ENCODE measurements at places on chromosomes 5 and 9.
A peak's percentile ranks its signal among the peaks of the same experiment; 100 is the strongest.

DNA sequence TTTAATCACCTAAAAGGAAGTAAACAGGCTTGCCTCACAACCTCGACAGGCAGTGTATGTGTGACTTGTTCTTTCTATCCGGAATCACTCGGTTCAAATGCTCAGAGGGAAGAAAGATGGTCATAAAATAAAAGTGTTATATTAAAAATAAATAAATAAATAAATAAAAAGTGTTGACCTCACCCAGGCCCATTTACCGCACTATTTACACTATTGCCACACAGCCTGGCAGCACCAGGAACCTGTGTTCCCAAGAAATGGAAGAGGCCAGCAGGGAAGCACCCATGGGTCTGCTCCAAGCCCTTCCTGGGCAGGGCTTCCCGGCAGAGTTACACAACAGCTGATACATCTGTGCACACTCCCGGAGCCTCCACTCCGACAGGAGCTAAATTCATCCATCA, 127.9 kb downstream of the EFNA5 start:
- no peak for DNase-seq

- no peak for DNase-seq
Observed at GRCh38 chr5:21164425-21164824, 1176.4 kb upstream of the CDH18 start.

DNA sequence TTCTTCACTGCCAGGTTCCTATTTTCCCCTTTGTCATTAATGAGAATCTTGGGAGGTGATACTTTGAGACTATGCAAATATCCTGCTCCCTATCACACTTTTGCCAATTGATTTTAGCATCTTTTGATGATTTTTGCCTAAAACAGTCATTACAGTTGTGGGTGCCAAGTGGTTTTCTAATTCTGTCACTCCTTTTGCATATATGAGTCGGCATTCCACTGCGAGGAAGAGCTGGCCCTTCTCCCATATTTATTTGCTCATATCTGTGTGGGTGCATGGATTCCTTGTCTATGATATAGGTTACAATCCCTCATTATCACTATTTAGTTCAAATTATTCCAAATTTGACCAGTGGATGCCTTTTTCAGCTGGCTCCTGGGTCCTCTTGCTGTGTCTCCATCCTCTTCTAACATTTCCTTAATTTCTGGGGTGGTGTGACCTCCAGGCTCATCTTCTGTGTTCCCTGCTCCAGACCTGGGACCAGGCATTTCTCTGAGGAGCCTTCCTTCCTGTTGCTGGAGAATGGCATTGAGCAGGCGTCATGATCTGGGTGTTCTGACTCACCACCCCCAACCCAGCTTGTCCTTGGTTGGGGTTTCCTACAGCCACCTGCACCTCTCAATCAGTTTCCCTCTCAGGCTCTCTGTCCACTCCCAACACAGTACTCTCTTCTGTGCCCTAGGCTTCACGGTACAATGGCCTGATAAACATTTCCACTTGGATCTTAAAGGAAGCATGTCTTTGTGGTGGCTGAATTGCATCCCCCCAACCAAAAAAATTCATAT, 106.7 kb downstream of the NXNL2 start:
- DNase-seq, result no peak

- DNase-seq, result no peak
Observed at GRCh38 chr9:38145526-38146053, 76.6 kb upstream of the SHB start.

DNA sequence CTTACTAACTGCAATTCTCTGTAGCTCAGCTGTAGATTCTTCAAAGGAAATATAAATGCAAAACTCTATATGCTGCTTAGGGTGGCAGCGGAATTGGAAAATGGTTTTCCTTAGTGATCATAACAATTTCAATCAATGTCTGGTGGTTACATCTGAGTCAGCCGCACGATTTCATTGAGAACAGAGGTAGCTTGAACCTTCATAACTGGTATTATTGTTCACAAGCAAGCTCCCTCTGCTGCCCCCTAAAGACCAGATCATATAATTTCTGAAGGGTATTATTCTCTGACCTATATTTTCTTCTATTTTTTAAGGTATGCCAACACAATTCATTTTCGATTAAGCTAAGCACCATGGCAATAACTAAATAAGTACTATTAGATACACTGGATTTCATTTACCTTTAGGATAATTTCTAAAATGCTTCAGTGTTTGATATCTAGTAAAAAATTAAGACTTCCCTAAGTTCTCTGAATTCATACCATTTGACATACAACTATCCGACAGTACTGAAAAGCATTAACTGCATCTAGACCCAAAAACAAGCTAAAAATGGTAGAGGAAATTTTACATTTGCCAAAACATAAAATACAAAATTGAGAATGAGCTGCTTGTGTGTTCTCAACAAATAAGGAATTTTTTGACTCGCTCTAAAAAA, 181.1 kb upstream of the SPEF2 start:
- no peak for DNase-seq

GRCh38 chr9:75956161-75956560, 65.7 kb downstream of the PCSK5 start:
- no peak for DNase-seq

DNA sequence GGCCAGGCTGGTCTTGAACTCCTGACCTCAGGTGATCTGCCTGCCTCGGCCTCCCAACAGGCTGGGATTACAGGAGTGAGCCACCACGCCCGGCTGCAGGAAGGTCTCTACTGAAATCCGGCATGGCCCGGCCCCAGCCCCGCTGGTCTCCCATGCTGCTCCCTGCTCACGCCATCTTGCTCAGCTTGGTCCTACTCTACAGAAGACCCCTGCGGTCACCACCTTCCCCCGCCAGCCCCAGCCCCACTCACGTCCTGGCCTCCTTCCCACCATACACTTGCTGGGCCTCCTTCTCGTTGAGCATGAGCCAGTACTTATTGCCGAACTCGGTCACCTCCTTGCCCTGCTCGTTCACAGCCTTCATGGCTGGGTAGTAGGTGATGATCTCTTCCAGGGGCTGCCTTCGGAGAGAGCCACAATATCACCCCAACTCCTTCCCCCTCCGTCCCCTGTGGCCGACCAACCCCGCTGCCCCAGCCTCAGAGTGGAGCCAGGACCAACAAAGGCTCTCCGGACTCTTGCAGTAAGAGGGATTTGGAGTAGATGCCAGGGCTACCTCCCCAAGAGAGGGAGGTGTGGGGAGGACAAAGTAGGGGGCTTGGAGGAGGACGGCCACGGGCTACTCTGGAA, 4.0 kb downstream of the PTGES2 start:
- no peak for DNase-seq

GRCh38 chr5:135543001-135543484, 7.3 kb upstream of the NEUROG1 start:
- no peak for DNase-seq

DNA sequence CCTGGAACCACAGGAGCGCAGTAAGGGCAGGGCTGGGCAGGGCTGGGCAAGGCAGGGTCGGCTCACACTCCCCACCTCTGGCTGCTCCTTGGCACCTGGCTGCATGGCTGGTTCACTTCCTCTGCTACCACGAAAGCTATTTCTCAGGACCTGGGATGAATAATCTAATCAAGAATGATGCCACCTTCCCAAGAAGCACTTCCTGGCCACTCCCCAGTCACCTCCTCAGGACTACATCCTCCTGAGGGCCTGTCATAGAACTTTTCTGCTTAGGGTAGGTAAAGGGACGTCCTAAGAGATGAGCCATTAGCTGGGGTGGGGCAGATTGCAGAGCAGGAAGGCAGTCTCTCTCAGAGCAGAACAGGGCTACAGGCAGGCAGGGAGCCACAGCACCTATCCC, 288.2 kb upstream of the MAP3K1 start:
- DNase-seq, result no peak

- DNase-seq, result no peak
Observed at GRCh38 chr5:38800515-38800914, 45.3 kb upstream of the OSMR start.

DNA sequence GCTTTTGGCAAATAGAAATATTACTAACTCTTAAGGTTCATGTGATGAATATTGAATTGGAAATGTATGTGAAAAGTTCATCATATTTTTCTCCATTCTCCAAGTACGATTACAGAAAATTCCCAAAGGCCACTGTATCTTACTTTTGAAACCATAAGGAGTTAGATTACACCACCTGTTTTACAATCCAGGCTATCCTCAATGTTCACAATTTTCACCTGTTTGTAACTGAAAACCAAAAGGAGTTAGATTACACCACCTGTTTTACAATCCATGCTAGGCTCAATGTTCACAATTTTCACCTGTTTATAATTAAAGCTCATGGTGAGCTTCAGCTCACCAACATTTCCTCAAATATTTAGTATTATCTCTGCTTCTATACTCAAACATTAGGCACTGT, 188.0 kb downstream of the HCN1 start:
- no peak for DNase-seq

GRCh38 chr5:570886-571285, 41.3 kb upstream of the CEP72 start:
- no peak for DNase-seq

DNA sequence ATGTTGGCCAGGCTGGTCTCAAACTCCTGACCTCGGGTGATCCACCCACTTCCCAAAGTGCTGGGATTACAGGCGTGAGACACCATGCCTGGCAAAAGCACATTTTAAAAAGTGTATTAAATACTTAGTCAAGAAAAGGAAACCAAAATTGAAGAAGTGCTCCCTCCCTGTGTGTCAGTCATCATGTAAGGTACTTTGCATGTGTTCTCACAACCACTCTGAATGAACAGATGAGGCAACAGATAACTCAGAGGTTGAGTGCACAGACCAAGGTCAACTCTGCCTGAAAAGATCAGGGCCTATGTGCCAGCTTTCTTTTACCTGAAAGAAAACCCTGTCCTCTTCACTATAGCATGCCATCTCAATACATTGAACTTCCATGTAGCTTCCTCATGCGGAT, 289.7 kb downstream of the MRPS30 start:
- no peak for DNase-seq

DNA sequence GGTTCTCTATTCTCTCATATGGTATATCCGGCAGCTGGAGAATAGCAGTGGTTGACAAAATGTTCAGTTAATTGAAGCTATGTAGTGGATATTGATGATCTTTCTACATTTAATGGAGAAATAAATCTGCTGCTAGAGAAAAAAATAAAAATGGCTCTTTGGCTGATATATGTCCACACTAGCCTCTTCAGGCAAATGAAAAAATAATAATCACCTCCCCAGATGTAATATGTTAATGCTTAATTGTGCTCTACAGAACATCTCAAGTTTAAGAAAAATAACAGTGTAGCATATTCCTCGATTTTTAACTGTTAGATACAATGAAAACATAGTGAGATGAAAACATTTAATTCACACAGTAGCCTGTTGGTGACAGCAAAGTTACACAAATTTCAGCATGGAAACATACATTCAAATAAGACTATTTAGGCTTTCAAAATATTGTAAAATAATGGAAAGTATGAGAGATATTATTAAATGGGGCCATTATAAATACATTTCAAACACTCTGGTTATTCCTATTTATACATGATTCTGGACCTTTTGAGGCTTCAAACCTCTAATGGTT, 543.0 kb downstream of the MAT2B start:
- DNase-seq, result no peak

DNA sequence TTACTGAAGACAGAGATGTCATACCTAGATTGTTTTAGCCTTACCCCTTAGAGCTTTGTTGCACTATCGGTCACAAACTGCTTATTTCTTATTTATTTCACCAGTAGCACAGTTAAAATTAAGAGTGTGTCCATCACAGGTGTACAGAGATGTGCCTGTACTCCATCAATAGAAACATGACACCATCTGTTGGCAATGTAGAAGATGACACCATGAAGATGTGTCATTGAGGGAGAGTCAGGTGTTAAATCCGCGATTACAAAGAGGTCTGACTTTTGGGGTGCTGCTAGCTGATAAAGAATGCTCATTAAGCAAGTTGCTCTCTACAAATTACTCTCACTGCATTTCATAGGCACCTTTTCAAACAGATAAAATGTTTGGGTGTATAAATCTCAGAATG, 164.4 kb downstream of the SMARCA2 start:
- DNase-seq, result no peak

DNA sequence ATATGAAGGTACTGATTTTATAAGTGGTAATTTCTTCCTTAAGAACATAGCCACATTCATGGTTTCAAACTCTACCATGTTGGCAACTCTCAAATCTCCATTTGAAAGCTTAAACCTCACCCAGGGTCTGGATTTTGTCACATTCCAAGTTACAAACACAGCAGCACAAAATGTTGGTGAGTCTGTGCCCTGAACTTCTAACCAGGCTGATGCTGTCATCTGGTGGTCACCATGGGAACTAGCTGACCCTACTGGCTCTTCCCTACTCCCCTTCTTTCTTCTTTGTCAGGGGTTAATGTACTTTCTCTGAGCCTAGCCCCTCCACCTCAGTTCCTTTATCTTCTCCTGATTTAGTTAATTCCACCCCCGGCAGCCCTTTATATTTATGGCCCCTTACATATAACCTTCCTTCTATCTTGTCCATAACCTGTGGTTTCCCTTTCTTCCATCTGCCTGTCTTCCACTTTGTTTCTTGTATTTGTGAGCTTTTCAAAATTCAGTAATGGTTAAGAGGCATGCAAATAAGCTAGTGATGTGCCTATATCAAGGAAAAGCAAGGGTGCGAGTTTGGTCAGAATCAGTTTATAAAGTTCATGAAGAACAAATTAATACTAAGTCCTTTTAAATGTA, 35.9 kb downstream of the TGFBR1 start:
- peak; percentile 20 for DNase-seq

GRCh38 chr5:118968925-118969375, 19.4 kb downstream of the DTWD2 start:
- no peak for DNase-seq

DNA sequence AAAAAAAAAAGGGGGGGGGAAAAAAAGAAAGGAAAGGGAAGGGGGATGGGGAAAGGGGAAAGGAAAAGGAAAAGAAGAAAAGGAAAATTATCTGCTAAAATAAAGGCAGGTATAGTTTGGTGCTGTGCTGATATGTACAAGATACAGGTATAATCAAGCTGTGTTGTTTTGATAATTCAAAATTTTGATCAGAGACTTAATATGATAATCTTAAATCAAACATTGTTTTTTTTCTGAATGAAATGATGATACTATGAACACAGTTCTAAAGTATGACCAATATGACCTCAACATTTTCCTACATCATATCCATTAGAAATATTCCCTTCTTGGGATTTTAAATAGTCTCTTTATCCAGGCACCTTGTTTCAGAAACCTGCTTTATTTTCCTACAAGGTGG, 115.6 kb upstream of the TRPM3 start:
- no peak for DNase-seq

- DNase-seq, result no peak
Observed at GRCh38 chr5:33457126-33457525, 16.4 kb downstream of the TARS1 start.

GRCh38 chr5:57887851-57888621, 405.4 kb upstream of the ACTBL2 start:
- no peak for DNase-seq

GRCh38 chr5:111976705-111977435, 219.9 kb upstream of the NREP start:
- no peak for DNase-seq

All from stimulated activated CD8-positive, alpha-beta memory T cell treated with anti-CD3 and anti-CD28 coated beads, Interleukin-12 subunit alpha, Interleukin-12 subunit beta, amount 100 ng/mL, for 1 hour (primary cell).